ENCODE measurements at places on chromosomes 2 and 18.

DNA sequence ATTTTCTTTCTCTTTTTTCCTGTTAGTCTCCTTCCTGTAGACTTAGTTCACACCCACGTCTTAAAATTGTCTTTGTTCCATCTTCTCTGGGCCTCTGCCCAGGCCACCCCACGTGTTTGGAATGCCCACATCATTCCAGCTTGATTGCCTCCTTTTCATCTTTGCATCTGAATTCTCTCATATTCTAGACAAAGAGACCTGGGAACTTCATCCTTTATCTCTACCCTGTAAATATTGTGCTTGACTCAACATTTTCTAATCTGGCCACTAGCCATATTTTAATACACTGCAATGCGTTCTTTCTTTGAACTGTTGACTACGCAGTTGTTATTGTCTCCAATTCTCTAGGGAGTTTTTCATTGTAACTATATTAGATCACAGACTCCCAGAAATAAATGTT, 187.5 kb upstream of the NRXN1 start:
- H3K27me3 ChIP-seq, result no peaks in the 10 kb centered on the region
- H3K27ac ChIP-seq, result no peak overlapping the region
- H3K36me3 ChIP-seq, result no peaks in the 10 kb centered on the region
- no peaks in the 10 kb centered on the region for H3K4me1 ChIP-seq
- no peak for DNase-seq

- H3K27me3 ChIP-seq, result no peaks in the 10 kb centered on the region
- no peak overlapping the region for H3K4me3 ChIP-seq
- no peak overlapping the region for H3K27ac ChIP-seq
- no peak for DNase-seq
- peaks cover 35% of the 10 kb centered on the region for H3K4me1 ChIP-seq
Measured at GRCh38 chr2:120224256-120224655, 1.1 kb upstream of the TMEM185B start.

GRCh38 chr2:14554849-14555545, 77.5 kb upstream of the LRATD1 start:
- H3K4me1 ChIP-seq, result no peaks in the 10 kb centered on the region
- no peak overlapping the region for H3K4me3 ChIP-seq
- no peak overlapping the region for H3K27ac ChIP-seq
- H3K36me3 ChIP-seq, result no peaks in the 10 kb centered on the region
- DNase-seq, result no peak

GRCh38 chr2:219252084-219252483, 959 bp upstream of the TUBA4B start:
- peak overlapping the region; percentile 95 for H3K27ac ChIP-seq
- peaks cover 35% of the 10 kb centered on the region for H3K36me3 ChIP-seq
- no peaks in the 10 kb centered on the region for H3K27me3 ChIP-seq
- peak; percentile 14 for DNase-seq
- H3K4me1 ChIP-seq, result peaks cover 55% of the 10 kb centered on the region

- H3K27ac ChIP-seq, result peak overlapping the region; percentile 96
- H3K4me1 ChIP-seq, result peaks cover 44% of the 10 kb centered on the region
- H3K4me3 ChIP-seq, result peak overlapping the region; percentile 88
- peak; percentile 58 for DNase-seq
- no peaks in the 10 kb centered on the region for H3K27me3 ChIP-seq
Measured at GRCh38 chr2:231709636-231709980, 1.3 kb downstream of the PTMA start.

- H3K36me3 ChIP-seq, result no peaks in the 10 kb centered on the region
- no peak overlapping the region for H3K4me3 ChIP-seq
- H3K27me3 ChIP-seq, result no peaks in the 10 kb centered on the region
- H3K27ac ChIP-seq, result no peak overlapping the region
- no peaks in the 10 kb centered on the region for H3K4me1 ChIP-seq
- no peak for DNase-seq
Measured at GRCh38 chr2:64403426-64403825, 50.5 kb upstream of the LGALSL start.

DNA sequence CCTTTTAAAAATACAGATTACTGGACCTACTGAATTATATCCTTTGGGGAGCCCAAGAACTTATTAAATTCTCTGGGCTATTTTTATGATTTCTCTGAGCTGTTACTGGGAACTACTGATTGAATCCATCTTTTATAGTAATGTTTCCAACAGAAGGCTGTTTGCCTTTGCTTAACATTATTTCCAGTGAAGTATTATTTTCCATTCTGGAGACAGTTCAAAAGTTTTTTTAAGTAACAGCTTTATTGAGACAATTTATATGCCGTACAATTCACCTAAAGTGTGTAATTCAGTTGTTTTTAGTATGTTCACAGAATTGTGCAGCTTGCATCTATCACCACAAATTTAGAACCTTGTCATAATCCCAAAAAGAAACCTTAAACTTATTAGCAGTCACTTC, 100.6 kb downstream of the BABAM2 start:
- H3K27ac ChIP-seq, result no peak overlapping the region
- no peak overlapping the region for H3K4me3 ChIP-seq
- H3K27me3 ChIP-seq, result no peaks in the 10 kb centered on the region
- H3K36me3 ChIP-seq, result no peaks in the 10 kb centered on the region

DNA sequence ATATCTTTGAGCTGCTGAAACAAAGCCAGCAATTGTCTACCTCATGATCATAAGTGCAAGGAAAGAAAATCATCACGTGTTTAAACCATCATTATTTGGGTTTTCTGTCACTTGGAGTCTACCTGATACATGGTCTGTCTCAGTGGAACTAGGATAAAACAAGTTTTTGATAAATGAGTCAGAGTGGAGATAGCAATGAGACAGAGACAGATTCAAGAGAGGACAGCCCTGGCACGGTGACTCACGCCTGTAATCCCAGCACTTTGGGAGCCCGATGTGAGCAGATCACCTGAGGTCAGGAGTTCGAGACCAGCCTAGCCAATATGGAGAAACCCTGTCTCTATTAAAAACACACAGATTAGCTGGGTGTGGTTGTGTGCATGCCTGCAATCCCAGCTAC, 93.8 kb downstream of the PMAIP1 start:
- no peak for DNase-seq
- no peak overlapping the region for H3K27ac ChIP-seq
- H3K4me1 ChIP-seq, result no peaks in the 10 kb centered on the region
- no peak overlapping the region for H3K4me3 ChIP-seq

GRCh38 chr18:63314062-63314790, 5.3 kb downstream of the BCL2 start:
- no peak for DNase-seq
- H3K4me3 ChIP-seq, result peak overlapping the region; percentile 46
- H3K4me1 ChIP-seq, result peaks cover 57% of the 10 kb centered on the region
- no peaks in the 10 kb centered on the region for H3K36me3 ChIP-seq
- no peak overlapping the region for H3K27ac ChIP-seq
- H3K27me3 ChIP-seq, result no peaks in the 10 kb centered on the region

DNA sequence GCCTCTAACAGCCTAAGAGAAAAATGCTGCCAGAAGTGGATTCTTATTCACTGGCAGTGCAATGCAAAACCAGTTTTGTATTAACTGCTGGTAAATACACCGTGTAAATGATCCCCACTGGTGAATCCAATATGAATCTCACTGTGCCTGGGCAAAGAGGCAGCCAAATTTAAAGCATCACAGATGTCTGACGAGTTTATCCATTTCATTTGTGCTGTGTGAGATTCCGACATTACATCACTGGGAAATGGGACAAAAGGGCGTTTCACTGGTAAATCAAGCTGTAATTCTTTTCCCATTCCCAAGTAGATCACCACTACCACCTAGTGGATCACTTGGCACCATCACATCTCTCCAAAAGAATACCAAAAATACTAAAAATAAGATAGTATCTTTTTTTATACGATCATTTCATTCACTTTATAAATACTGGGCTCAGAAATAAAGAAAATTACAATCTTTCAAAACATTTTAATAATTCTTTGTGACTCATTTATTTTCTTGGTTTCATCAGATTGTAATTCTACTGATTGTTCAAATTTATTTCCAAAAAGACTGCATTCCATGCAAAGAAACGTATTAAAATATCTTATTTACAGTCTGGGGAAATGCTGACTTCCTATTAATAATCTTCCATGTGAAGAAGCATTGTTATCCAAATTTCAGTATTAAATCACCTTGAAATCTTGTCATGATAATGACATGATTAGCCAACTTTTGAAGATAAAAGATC, 125.6 kb downstream of the GRB14 start:
- no peak for DNase-seq
- no peaks in the 10 kb centered on the region for H3K36me3 ChIP-seq
- H3K27me3 ChIP-seq, result no peaks in the 10 kb centered on the region
- H3K4me1 ChIP-seq, result no peaks in the 10 kb centered on the region
- no peak overlapping the region for H3K27ac ChIP-seq
